ENCODE measurements at places on chromosomes 4 and X.

GRCh38 chrX:46381630-46382029, 163.6 kb downstream of the ZNF674 start:
- peak; percentile 9 for DNase-seq

GRCh38 chrX:20654596-20655106, 387.9 kb upstream of the RPS6KA3 start:
- no peak for DNase-seq

DNA sequence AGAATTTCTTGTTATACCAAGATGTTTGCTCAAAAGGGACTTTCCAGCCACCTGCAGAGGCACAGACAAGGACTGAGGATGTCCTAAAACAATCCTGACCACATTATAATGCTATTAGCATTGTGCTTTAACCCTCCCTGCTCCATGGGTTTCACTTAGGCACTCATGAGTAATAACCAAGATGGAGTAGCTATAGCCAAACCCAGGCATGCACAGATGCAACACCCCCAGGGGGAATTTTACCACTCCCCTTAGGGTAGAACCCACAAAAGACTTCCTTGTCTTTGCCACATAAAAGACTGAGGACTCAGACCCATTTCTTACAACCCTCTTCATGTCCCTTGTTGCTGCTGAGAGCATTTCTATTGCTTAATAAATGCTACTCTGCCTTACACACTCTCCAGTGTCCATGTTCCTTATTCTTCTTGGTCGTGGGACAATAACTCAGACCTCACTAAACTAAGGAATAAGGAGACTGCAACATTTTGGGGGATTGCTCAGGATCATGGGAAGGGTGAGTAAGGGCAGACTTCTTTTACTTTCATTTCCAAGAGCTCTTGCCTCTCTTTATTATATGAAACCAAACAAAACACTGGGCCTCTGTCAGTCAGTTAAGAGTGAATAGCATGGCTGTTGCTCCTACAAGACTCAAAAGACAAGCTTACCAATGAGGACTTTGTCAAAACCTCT, 103.5 kb downstream of the TECRL start:
- no peak for DNase-seq

DNA sequence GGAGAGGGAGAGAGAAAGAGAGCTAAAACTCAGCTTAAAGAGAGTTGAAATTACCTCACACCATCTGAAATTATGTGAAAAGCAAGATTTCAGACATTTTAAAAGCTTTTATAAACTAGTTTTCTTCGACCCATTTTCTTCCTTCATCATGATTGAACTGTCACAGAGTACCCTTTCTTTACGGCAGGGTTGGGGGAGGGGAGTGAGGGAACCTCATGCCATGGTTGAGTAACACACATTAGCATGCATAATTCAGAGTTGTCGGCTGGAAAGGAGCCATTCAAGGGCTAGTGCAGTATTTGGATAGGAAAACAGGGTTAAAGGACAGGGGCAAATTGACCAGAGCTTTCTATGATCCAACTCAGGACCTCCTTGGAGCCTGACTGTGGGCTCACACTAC, 46.2 kb downstream of the PCDH19 start:
- DNase-seq: no peak

DNA sequence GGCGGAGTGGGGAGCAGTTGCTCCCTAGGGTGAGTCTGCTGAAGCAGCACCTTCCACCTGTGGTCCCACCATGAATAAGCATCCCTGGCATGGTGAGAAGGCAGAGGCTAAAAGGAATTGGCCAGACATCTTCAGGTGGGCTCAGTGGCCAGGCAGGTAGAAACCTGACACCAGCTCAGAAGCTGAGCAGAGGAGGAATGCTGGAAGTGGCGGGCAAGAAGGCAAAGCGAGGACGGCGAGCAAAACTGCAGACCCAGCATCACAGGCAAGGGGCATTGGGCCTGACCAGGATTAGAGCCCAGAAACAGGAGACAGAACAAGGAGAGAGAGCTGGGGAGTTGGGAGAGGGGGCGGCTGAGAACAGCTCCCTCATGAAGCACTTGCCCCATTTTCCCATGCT, 25.3 kb downstream of the TSC22D3 start:
- no peak for DNase-seq

GRCh38 chr4:168876106-168876505, 133.9 kb downstream of the CBR4 start:
- DNase-seq: no peak

DNA sequence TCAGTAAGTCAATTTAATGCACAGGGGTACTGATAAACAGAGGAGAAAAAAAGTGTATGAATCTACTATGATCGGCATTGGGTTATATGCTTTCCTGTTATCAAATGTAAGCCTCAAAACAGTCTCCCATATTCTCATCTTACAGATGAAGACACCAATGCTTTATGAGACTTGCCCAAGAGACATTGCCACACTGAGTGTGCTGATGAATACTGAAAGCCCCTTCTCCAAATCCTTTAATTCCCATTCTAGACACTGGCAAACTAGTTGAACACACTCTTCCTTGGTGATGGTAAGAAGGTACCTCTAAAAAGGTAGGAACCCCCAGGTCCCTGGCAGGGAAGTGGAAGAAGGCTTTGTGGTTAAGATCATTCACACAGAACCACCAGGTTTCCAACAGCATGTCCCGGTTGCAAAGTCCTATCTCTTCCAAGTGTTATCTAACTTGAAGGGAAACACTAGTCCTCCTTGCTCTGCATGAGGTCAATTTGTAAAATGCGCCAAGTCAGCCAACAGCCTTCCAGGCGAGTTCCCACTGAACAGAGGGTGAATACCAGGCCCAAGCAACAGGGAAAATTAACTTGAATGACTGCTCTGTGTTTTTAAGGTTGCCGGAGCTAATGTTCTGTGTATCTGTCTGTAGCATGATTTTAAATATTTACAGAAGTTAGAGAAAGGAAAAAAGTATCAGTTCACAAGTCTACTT, 5.1 kb downstream of the SETD7 start:
- no peak for DNase-seq

DNA sequence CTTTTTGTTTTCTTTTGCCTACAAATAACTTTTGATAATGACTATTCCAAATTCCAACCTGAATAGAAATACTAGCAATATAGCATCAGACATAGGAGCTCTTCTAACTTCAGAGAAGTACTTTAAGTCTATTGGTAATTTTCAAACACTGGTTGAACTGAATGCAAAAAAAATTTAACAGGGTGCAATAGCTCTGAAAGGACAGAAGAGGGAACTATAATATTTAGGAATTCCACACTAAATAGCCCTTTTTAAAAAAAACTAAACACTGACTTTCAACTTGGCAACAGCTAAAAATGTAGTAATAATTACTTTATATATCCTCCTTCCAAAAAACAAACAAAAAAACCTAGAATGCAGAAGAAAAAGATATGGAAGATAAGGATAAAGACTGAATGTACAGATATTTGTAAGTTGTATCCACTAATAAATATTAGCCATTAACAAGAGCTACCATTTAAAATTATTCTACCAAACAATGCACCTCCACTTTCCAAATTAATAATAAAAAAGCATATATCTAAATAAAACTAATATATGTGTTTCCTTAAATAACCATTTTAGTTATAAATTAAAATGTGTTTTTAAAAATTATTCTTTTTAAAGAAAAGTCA, 81.4 kb downstream of the FBXW7 start:
- DNase-seq: peak; percentile 17

DNA sequence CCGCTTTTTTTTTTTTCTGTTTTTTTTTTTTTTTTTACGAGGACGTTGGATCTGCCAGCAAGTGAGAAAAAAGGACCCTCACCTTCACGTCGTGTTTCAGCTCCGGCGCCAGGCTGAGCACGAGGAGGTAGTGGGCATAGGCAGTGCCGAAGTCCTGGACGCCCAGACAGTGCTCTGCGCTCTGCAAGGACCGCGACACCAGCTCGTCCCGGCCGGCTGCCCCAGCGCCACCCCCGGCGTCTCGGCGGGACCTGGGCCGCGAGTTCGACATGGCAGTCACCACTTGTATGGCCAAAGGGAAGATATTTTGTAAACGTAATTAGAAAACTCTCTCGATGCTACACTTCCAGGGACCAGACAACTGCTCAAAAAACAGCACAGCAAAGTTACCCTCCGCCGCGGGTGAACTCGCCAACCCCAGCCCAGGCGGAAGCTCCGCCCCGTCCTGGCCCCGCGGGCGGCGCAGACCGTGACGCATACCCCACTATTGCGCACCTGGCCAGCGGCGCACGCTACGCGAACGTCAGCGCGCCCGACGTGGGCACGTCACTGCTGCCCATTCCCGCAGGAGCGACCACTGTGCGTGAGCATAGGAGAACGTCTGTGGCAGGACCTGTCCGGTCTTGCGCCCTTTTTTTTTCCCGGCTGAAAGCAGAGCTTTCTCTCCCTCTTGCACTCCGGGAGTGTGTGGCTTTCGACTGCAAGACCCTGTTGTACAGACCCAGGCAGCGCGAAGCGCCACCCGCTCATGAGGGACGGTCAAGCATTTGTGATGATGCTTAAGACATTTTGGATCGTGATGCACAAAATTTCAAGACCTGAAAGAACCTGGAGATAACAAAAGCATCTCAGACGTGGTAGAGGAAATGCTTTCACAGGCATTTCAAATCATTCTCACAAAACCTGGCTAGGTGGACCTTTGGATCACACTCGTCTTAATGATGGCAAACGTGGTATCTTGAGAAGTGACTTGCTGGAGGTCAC, at the start of gene PRMT9:
Gene PRMT9, minus strand, starts transcription at position 447 of the 984 bp plus-strand sequence. Its CDS starts 176 bp downstream, at position 271.
- DNase-seq: peak; percentile 82

DNA sequence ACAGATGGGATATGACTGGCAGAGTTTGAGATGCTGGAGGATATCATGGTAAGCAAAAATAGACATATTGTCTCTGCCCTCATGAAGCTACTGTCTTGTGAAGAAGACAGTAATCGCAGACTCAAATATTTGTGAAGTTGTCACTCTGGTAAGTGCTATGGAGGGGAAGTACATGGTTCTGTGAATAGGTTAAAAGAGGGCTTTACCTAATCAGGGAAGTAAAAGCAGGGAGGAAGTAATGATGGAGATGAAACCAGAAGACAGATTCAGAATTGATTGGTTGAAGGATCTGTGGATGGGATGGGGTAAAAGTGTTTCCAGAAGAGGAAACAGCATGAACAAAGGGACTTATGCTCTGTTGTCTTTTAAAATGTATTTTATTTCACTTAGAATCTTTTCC, 19.3 kb upstream of the MAGED1 start:
- DNase-seq: no peak

DNA sequence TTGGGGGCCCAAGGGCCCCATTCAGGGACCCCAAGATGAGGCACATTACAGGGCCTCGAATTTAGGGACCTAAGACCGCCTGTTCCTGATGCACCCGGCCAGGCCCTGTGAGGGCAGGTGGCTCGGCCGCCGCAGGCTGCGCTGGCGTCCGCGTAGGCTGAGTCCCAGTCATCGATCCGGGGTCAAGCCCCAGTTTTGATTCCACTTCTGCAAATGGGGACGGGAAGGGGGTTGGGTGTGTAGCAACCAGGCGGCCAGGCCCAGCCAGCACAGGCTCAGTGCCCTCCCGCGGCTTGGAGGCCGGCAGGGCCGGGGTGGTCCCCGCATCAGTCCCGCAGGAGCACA, 327 bp downstream of the PNPLA4 start:
- DNase-seq: no peak

DNA sequence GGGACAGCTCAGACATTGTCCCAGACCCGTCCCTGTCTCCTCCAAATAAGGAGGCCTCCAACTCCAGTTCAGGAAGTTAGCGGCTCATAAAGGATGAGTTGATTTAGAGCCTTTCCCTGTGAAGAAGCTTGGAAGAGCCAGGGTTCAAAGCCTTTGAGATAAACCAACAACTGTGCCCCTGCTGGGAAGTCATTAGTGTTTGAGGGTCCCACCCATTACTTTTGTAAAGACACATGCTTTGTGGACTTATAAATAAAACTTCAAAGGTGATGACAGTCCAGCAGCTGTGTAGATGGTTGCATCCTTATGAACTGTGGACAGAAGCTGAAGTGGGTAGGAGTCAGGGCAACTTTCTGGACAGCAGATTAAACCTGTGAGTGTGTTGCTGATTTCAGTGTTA, 86.0 kb upstream of the PGRMC2 start:
- DNase-seq: no peak

DNA sequence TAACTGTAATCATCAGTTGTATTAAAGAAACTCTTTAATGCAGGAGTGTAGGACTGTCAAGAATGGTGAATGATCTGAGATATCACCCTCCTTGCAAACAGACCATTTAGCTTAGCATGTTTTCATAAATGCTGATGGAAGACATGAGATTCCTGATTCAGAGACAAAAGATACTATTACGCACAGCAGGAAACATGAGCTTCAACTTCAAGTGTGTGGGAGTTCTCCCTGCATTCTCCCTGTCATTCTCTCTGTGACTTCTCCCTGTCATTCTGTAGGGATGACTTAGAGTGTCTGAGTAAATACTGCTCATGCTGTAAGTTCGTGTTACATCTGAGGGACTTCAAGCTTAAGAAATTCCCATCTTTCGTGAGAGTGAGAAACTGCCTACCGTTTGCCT, 866.0 kb upstream of the PRKX start:
- DNase-seq: no peak

DNA sequence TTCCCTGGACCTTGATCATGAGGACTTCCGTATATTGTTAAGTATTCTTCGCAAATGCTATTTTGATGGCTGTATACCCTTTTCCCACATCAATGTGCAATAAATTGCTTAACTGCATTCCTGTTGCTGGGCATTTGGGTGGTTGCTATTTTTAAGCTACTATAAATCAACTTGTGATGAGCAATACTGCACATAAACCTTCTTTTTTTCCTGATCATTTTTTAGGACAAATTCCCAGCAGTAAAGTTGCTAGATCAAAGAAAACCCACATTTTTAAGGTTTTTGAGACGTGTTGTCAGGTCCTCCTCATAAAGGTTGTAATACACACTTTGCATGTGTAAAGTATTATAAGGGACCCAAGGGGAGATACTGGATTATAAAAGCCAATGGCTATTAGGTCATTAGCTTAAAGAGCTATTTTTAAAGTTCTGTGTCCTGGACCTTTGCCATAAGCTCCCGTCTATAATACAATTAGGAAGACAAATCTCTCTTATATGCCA, 35.6 kb downstream of the LIMCH1 start:
- DNase-seq: no peak
